ENCODE measurements at places on chromosomes 6 and 20.
A peak's percentile ranks its signal among the peaks of the same experiment; 100 is the strongest.

GRCh38 chr20:61664556-61665320 is 400.9 kb downstream of the TAF4 start:
- no peak for DNase-seq

- no peak for DNase-seq
Observed at GRCh38 chr6:21327326-21328112, 266.0 kb upstream of the SOX4 start.

DNA sequence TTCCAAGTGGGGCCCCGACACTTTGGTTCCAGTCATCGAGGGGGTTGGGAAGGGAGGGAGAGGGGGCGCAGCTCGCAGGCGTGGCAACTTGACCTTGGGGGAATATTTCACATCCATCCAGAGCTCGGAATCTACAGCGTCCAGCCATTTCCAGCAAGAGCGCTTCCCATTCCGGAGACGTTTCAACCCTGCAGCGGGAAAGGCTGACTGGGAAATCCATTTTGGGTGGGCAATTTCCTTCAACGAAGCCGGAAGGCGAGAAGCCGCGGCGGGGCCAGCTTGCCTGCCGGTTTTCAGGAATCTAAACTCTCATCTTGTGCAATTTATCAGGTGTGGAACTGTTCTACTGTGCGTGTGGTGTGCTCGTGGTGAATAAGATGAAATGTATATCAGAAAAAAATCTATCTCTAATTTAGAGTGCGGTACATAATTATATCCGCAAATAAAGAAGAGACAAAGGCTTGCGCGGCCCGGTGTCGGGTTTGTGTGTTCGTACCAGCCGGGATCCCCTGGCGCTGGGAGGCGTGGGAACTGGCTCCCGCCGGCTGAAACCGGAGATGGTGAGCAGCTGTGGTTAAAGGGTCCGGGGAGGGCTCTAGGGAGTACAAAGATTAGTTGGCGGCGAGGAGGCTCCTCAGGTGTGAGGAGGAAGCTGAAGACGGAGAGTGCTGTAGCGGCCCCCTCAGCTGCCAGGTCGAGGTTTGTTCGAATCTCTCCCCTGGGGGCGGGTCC is 4.8 kb downstream of the SLC32A1 start:
- no peak for DNase-seq

- no peak for DNase-seq
Observed at GRCh38 chr6:167565884-167566599, 241.2 kb downstream of the TTLL2 start.

DNA sequence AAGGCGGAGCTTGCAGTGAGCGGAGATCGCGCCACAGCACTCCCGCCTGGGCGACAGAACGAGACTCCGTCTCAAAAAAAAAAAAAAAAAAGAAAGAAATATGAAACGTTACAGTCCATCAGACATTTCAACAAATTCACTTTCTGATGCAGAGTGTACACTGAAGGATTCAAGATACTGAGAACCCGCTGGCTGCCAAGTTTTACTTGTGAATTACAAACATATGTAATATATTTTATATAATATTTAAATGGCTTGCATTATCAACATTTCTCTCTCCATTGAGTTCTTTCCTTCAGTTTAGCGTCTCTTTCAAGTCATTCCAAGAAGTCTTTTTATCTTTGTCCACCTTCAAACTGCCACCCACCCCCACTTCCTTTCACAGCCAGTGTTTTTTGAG is 240.9 kb upstream of the RNF217 start:
- no peak for DNase-seq

- no peak for DNase-seq
Observed at GRCh38 chr20:46770330-46771194, 61.1 kb downstream of the SLC2A10 start.

DNA sequence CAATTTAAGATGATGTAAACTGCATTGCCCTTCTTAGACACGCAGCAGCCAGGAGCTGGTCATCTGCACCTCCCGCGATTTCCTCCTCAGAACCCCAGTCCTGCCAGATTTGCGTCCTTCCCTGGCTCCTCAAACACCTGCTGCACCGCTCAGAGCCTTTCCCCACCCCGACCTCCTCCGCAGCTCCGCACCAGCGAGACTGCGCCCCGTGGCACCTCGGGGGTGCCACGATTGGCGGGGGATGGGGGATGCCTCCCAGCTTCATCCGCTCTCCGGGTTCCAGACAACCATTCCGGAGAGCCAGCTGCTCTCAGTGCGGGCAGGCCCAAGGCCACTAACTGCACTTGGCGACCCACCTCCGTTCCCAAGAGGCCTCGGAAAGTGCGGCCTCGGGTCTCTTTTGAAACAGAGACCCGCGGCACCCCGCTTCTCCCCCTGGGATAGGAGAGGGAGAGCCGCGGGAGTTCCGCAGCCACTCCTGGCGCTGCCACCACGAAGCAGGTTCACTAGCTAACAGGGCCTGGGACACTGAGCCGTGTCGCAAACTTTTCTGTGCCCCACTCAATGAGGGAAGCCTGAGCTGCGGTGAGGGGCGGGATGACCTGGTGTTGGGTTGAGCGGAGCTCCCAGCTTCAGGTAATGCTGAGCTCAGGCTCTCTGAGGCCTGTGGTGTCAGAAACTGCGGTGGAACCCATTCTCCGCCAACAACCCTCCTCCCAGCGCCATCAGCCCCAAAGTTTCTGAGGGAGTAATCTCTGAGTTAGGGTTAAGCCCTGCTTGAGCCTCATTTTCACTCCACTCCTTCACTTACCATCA is 7.3 kb upstream of the TFAP2A start:
- no peak for DNase-seq

DNA sequence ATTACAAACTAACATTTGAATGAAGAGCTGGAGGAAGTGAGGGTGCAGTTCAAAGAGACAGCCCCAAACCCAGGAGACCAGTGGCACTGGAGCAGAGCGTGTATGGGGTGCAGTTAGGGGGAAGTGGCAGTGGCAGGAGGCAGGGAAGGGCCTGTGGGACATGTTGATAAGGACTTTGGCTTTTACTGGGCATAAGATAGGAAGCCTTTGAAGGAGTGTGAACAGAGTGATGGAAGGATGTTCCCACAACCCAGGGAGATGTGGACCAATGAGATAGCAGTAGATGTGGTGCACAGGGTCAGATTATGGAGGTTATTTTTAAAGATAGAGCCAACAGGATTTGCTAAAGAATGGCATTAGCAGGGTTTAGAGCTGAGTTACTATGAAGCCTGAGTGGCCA is 56.4 kb downstream of the AIG1 start:
- DNase-seq: no peak

DNA sequence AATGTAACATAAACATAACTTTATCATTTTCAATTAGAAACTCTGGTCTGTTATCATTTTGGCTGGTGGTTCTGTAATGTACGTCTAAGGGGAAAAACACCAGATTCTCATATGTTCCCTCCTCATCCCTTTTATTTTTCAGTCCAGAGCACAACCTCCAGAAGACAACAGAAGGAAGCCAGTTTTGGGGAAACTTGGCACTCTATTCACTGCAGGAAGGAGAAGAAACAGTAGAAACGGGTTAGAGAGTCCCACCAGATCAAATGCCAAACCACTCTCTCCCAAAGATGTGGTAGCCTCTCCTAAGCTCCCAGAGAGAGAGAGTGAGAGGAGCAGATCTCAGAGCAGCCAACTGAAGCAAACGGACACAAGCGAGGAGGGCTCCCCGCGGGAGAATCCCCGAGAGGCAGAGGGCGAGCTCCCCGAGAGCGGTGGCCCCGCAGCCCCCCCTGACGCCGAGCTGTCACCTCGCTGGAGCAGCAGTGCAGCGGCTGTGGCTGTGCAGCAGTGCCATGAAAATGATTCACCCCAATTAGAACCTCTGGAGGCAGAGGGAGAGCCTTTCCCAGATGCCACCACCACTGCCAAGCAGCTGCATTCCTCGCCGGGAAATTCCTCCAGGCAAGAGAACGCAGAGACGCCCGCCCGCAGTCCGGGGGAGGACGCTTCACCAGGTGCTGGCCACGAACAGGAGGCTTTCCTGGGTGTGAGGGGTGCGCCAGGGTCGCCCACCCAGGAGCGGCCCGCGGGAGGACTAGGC is 117.8 kb downstream of the RTN4IP1 start:
- DNase-seq: no peak

DNA sequence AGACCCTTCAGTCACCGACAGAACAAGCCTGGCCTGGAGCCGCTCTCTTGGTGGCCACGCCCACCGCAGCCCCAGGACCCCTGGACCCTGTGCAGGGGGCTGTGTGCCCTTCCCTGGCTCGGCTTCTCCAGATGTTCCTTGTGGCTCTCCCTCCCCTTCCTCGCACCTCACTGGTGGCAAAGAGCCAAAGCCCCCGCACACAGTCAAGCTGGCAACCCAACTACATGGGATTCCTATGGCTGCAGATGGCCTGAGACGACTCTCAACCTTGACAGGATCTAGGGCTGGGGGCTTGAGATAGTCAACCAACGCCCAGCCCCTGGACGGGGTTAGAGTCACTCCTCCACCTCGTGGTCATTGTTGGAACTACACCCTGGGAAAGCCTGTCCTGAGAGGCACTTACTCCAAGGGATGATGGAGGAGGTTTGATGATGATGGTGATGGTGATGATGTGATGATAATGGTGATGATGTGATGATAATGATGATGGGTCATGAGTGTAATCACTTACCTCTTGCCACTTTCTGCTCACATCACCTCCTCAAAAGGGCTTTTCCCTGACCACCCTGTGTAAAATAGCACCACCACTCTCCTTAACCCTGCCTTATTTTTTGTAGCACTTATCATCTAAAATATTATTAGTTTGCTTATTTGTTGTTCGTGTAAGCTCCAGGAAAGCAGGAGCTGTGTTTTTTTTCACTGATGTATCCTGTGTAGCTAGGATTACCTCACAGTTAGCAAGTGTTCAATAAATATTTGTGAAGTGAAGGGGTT is 278.4 kb downstream of the LRFN2 start:
- peak; percentile 46 for DNase-seq

GRCh38 chr6:157209865-157210530 is 113.3 kb downstream of the TMEM242 start:
- DNase-seq: no peak

DNA sequence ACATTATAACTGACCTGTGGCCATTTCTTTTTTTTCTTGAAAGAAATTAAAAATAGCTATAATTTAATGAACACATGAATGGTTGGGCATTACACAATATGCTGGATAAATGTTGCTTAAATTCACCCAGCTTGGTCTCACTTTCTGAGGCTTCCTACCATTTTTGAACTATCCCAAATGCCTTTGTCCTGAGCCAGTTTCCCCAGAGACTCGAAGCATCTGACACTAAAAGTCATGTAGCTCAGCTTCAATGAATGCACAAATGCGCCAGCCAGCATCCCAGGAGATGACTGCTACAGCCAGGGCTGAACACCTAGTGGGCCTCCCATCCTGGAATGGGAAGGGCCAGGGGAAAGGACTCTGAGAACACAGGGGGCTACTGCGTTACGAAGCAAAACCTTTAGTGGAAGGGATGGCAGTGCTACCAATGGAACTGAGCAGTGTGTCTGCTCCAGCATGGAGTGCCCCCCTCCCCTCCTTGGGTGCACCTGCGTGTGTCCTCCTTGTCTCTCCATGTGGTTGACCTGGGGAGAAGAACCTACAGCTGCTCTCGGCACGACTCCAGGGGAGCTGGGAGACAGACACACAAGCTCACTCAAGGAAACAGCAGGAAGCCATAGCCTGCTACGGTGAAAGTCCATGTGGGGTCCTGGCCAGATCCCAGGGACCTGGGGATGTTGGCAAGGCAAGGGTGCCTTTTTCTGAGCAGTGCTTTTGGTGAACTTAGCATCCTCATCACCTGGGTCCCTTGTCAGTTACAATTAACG is 60.9 kb downstream of the IRF4 start:
- no peak for DNase-seq

DNA sequence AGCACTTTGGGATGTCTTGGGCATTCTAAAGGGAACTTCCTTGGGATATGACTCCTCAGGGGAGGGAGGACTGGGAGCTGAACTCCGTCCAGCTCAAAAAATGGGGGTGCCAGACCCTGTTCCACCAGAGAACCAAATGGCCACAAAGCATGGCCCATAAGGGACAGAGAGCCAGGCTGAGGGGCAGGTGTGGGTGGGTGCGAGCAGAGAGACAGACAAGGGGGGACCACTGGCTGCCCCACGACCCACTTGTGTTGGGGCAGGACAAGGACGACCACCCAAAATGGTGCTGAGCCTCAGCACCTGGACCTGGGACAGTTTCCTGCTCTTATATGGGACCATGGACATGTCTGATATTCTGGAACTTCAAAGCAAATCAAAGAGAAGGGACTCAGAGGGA is 148.2 kb upstream of the MLN start:
- no peak for DNase-seq

DNA sequence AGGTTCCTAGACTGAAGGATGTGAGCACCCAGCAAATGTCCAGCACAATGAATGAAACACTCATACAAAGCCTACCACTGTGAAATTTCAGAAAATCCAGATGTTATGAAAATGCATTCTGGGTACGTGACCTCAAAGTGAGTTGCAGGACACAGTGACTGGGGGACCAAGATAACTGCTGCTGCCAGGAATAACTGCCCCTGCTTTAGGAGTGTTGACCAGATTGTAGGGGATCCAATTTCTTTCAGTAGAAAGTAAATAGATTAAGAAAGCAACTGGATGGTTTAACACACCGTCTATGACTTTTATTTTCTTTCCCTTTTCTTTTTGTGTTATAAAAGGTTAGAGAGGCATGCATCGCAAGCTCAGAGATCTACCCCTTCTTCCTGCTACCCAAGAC is 29.5 kb downstream of the MYLK4 start:
- DNase-seq: no peak

- no peak for DNase-seq
Observed at GRCh38 chr20:44702776-44703175, 12.4 kb upstream of the CCN5 start.

DNA sequence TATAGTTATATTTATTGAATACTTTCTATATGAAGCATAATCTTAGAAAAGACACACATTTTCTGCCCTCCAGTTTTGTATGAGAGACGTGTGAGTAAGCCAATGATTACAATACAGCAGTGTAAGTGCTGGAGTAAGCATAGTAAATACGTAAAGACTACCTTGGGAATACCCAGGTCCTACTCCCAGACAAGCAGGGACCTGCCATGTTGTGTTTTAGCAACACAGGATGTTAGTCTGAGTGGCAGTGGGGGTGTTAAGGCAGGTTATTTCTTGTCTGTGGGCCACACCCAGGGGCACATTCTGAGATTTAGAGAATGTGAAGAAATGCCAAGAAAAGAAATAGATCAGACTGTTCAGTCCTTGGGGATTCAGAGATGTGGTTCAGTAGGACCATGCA is 34.3 kb upstream of the RNF144B start:
- no peak for DNase-seq

DNA sequence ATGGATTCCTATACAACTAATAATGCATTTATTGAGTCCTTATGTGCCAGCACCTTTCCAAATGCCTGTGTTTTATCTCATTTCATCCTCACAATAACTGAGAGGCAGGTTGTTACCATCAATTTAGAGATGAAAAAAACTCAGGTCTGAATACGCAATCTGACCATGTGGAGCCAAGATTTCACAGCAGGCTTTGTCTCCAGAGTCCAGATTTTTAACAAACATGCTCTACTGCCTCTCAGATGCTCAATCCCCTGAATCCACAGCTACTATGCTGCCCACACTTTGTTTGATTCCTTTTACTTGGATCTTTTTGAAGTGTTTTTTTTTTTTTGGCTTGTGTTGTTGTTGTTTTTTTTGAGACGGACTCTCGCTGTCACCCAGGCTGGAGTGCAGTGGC is 46.8 kb downstream of the B4GALT5 start:
- DNase-seq: no peak

GRCh38 chr6:73108949-73109348 is 116.3 kb downstream of the KHDC1L start:
- no peak for DNase-seq

- DNase-seq: no peak
Observed at GRCh38 chr20:62738025-62738881, 29.6 kb downstream of the NTSR1 start.

GRCh38 chr20:57695012-57695411 is 14.8 kb downstream of the PMEPA1 start:
- DNase-seq: no peak

GRCh38 chr20:57620274-57620990 is at the start of gene ZBP1:
TSS of gene ZBP1 (minus strand) at chr20:57620426. CDS start at chr20:57620295, 131 bp downstream.
- peak; percentile 67 for DNase-seq
